Activated naive CD4-positive, alpha-beta T cell treated with anti-CD3 and anti-CD28 coated beads, Interleukin-2, amount 50 U/mL, for 72 hours (primary cell): ENCODE measurements at places on chromosomes 1 and 21.

GRCh38 chr1:107833061-107833460 lies 131.9 kb downstream of the VAV3 start:
- DNase-seq: no peak

DNA sequence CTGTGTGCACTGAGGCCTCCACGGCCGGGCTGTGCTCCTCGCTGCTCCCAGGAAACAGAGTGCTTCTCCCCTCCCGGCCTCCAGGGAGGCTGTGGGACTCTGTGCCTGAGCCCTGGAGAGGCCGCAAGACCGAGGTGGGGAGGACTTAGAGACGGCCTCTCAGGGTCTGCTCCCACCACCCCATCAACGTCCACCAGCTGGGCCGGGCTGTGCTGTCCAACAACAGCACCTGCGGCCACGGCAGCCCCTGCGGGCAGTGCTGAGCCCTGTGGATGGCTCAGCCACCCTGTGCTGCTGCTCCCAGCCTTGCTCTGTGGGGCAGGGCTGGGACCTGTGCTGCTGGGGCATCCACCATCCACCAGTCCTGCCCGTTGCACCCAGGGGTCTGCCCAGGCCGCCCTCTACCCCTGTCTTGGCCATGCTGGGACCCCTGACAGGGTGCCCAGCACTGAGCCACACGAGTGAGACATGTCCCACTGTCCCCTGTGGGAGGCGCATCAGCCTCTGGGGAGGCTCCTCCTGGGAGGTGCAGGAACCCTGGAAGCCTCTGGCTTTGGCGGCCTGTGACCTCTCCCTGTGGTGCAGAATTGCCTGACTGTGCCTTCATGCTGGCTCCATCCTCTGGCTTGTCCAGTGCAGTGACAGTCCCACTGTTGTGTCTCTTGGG lies 31.2 kb upstream of the LRRC3 start:
- DNase-seq: no peak

DNA sequence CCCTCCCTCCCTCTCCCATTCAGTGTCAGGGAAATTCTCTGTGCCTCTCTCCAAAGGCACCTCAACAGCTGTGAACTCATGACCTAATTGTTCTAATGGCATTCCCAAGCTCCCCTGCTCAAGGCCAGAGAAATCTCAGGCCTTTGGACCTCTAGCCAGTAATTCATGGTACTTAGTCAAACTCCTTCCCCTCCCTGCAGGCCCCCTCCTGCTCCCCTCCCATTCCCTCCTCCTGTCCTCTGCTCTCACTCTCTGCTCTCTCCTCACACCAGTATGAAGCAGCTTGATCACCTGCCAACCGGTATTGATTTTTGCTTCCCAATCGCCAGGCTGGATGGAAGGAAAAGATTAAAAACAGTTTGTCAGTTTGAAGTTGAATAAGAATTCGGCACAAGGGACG lies 370.5 kb upstream of the PBX1 start:
- no peak for DNase-seq

DNA sequence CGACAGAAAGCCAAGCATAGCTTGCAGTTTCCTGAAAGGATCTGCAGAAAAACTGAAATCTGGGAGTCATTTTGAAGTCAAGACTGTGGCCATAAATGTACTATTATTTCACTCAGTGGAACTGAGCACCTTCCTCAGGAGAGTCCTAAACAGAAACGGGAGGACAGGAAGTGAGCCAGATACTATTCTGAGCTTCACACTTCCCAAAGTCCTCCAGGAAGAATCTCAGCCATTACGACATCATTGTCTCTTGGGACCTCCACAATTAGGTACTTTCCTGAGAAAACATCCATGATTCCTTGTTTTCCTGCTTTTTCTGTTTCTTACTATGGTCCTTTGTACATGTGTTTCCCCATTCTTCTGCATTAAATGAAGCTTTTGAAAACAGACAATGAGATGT lies 299.2 kb upstream of the USP25 start:
- no peak for DNase-seq

- no peak for DNase-seq
Observed at GRCh38 chr1:48678710-48679505, 97.8 kb downstream of the BEND5 start.

DNA sequence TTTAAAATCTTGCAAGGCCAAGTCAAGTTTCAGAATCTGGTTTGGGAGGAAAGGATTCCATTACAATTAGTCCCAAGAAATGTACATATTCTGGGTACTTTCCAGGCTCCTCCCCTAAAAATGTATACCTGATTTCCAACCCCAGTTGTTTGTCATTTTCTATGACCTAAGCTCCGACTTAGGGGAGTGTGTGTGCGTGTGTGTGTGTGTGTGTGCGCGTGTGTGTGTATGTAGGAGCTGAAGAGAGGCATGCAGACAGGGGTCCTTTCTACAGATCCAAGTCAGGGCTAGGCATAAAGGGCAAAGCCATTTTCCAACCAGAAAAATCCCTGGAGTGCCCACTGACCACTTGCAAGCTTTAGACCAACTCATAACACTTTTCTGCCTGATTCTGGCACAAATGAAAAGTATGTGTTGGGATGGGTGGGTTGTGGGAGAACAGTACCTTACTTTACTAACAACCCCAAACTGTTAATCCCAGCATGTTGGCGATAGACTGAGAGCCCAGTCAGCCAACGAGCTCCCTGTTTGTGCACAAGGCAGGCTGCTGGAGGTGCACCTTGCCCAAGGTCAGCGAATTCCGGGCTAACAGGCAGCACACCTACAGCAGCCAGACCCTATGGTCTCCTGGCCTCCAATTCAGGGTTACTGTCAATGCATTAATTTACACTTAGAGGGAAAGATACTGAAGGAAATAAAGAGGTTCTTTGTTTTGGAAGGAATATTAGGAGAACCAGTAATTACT lies 1.7 kb downstream of the TRABD2B start:
- no peak for DNase-seq

GRCh38 chr1:212261361-212261929 lies 23.8 kb upstream of the PPP2R5A start:
- DNase-seq: no peak

GRCh38 chr1:181846001-181846645 lies 215.4 kb downstream of the ZNF648 start:
- no peak for DNase-seq

GRCh38 chr21:38257667-38258066 lies 876 bp downstream of the KCNJ15 start:
- DNase-seq: no peak

- DNase-seq: no peak
Observed at GRCh38 chr1:22824466-22824865, 113.8 kb downstream of the EPHB2 start.
